A375 (cell line): ENCODE measurements at places on chromosomes 7 and 10. TPM values are rescaled to one million over a fixed set of nuclear protein-coding genes. Genes with fewer than 3 reads are reported as not detected.

The AKR1B15 gene
- total RNA-seq, result not detected in 2 replicates

The SKIDA1 gene
- total RNA-seq, result 0.64 and 0.83 TPM in 2 replicates

The PDZD7 gene
- total RNA-seq, result 6.6 and 7.0 TPM in 2 replicates

The HOXA4 gene
- 2.9 and 4.0 TPM in 2 replicates for total RNA-seq

The RET gene
- total RNA-seq, result not detected in 2 replicates

The UNCX gene
- not detected in 2 replicates for total RNA-seq

The FKBP6 gene
- total RNA-seq, result not detected in 2 replicates

The ADCY1 gene
- 1.5 and 1.8 TPM in 2 replicates for total RNA-seq

The MINDY3 gene
- 8.4 and 9.9 TPM in 2 replicates for total RNA-seq

The MAGI2 gene
- 2.9 and 3.5 TPM in 2 replicates for total RNA-seq

The FAM24B gene
- total RNA-seq, result 8.2 and 11.4 TPM in 2 replicates

The IDI1 gene
- total RNA-seq, result 20.6 and 23.8 TPM in 2 replicates

The KIAA1549 gene
- total RNA-seq, result 3.6 and 5.0 TPM in 2 replicates

The NYAP1 gene
- 0.08 and 0.42 TPM in 2 replicates for total RNA-seq

The GPR146 gene
- 1.7 and 1.8 TPM in 2 replicates for total RNA-seq

The HYAL4 gene
- 0.05 and 0.23 TPM in 2 replicates for total RNA-seq

The TMEM26 gene
- not detected in 2 replicates for total RNA-seq

The NRCAM gene
- 1.8 and 2.7 TPM in 2 replicates for total RNA-seq

The CYP2E1 gene
- 4.0 and 6.4 TPM in 2 replicates for total RNA-seq

The TMEM130 gene
- 0.15 and 0.19 TPM in 2 replicates for total RNA-seq

The AGR3 gene
- 0.24 TPM in 1 of 2 replicates, not detected in the other for total RNA-seq

The C10orf95 gene
- 0.11 and 0.34 TPM in 2 replicates for total RNA-seq

The MOGAT3 gene
- total RNA-seq, result not detected in 2 replicates

The SLC18A3 gene
- total RNA-seq, result not detected in 2 replicates

The RAPGEF5 gene
- total RNA-seq, result 4.4 and 6.5 TPM in 2 replicates

The CALCR gene
- not detected in 2 replicates for total RNA-seq

The FOXI2 gene
- total RNA-seq, result not detected in 2 replicates

The INPP5A gene
- 17.0 and 17.2 TPM in 2 replicates for total RNA-seq

The RASA4B gene
- 3.7 and 4.4 TPM in 2 replicates for total RNA-seq

The NODAL gene
- not detected in 2 replicates for total RNA-seq

The CCDC172 gene
- total RNA-seq, result not detected in 2 replicates

The RSPH10B gene
- 0.11 TPM in 1 of 2 replicates, not detected in the other for total RNA-seq

The IFT22 gene
- total RNA-seq, result 24.5 and 29.0 TPM in 2 replicates

The CTTNBP2 gene
- total RNA-seq, result 0.19 and 2.4 TPM in 2 replicates

The TMEM184A gene
- 1.6 and 1.7 TPM in 2 replicates for total RNA-seq

The AASS gene
- total RNA-seq, result 25.0 and 29.3 TPM in 2 replicates

The GIMAP5 gene
- total RNA-seq, result not detected in 2 replicates

The TWIST1 gene
- total RNA-seq, result 20.5 and 29.9 TPM in 2 replicates

The ZNF727 gene
- 0.19 and 0.56 TPM in 2 replicates for total RNA-seq

The LRMDA gene
- 2.7 and 4.5 TPM in 2 replicates for total RNA-seq

The MYO3A gene
- total RNA-seq, result not detected in 2 replicates

The EBF3 gene
- 16.1 and 18.5 TPM in 2 replicates for total RNA-seq

The SGPL1 gene
- total RNA-seq, result 21.6 and 22.9 TPM in 2 replicates

The MKX gene
- total RNA-seq, result 0.05 and 0.11 TPM in 2 replicates

The GLCCI1 gene
- 1.6 and 2.8 TPM in 2 replicates for total RNA-seq

The SLC25A40 gene
- 4.9 and 7.5 TPM in 2 replicates for total RNA-seq

The PTF1A gene
- not detected in 2 replicates for total RNA-seq

The POLR2J gene
- 73.1 and 79.1 TPM in 2 replicates for total RNA-seq

The ZNF804B gene
- total RNA-seq, result not detected in 2 replicates

The ATRNL1 gene
- total RNA-seq, result 4.1 and 4.2 TPM in 2 replicates

The MYL7 gene
- total RNA-seq, result not detected in 2 replicates

The CPA5 gene
- total RNA-seq, result 0.11 TPM in 1 of 2 replicates, not detected in the other

The HTR7 gene
- total RNA-seq, result 18.0 and 22.4 TPM in 2 replicates
